ENCODE measurements at places on chromosomes 3 and 15.
A peak's percentile ranks its signal among the peaks of the same experiment; 100 is the strongest.

DNA sequence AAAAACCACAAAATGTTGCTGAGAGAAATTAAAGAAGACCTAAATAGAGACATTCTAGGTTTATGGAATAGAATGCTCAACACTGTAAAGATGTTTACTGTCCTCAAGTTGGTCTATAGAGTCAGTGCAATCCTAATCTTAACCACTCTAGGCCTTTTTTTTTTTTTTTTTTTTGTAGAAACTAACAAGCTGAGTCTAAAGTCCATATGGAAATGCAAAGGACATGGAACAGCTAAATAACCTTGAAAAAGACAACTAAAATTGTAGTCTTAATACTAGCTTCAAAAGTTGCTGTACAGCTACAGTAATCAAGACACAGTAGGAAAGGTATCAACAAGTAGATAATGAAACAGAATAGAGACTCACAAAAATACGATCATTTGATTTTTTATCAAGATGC lies 32.9 kb downstream of the CDV3 start:
- no peak for DNase-seq

GRCh38 chr15:41801850-41802455 lies 25.9 kb upstream of the JMJD7 start:
- no peak for DNase-seq

- DNase-seq: no peak
These were observed 6.3 kb upstream of the FAM3D start for GRCh38 chr3:58672880-58673279.

- DNase-seq: no peak
These were observed 29.0 kb downstream of the NDUFB4 start for GRCh38 chr3:120625159-120625586.

DNA sequence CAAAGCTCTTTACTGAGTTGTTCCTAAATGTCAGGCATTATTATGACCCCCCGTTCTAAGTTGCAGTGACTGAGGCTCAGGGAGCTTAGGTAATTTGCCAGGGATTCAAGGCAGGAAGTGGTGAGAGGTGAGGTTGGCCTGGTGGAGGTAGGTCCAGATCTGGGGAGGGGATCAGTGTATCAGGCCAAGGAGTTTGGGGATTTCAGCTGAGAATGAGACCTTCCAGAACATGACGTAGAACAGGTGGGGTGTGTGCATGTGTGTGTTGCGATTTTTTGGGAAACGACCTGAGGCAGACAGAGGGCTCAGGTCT lies 41.1 kb upstream of the MRPS22 start:
- no peak for DNase-seq

GRCh38 chr3:263393-263792 lies 66.8 kb downstream of the CHL1 start:
- DNase-seq: no peak

DNA sequence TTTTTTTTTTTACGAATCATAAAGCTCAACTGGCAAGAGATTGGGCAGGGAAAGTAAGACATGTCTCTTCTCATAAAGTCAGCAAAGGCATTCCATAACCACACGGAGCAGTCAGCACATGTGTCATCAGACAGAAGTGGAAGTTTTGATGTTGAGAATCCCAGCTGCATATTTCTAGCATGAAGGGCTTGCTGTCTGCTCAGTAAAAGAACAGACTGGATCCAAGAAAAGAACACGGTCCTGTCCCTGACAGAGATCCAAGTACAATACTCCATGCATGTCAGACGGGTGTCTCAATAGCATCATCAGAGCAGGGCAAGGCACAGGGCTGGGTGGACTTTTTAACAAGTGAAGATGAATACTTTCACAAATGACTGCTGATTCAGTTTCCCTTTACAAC lies 38.2 kb downstream of the ABI3BP start:
- no peak for DNase-seq

DNA sequence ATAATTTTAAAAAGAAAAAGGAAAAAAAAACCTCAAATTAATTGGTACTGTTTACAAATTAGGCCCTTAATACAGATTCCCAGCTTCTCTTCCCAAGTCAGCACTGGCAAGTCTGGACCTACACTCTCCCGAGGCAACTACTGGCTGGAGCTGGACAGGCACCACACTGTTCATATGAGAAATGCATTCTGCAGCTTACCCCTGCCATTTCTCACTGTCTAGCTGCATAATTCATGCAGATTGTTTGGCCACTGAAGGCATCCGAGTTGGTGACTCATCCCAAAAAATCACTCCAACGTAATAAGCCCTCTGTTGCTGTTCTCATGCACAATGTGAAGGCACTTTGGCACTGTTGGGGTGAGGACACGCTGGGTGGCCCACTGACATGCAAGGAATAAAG lies 45.3 kb downstream of the ROPN1B start:
- no peak for DNase-seq

DNA sequence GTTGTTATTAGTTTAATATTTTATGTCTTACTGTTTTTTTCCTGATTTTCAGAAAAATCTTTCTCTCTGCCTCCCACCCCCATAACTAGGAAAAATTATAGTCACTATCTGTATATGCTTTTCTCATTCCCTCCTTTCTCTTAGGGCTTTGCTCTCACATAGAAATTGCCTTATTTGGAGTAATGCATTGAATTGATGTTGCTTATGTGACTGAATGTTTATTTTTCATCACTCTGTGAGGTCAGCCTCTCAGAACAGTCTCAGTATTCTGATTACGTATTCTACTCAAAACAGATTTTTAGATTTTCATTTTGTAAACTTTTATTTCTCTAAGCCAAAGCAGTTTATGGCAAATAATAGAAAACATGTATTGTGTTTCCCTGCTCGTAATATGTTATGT lies 121.0 kb downstream of the SLMAP start:
- DNase-seq: no peak

GRCh38 chr3:195102609-195103467 lies 168.1 kb downstream of the XXYLT1 start:
- DNase-seq: no peak

DNA sequence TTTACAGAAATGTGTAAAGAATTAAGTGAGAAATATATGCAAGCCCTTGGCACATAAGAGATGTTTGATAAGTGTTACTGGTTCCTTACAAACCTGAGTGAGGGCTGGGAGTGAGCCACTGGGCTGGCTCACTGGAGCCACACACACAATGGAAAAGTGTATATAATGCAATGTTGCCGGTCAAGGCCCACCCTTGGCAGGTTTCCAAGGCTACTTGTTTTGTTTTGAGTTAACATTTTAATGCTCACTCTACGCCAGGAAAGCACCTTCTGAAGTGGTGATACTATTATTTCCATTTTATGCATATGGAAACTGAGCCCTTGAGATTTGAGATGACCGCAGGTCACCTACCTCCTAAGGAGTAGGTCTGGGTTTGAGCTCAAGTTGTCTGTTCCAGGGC lies 71.8 kb upstream of the FHIT start:
- DNase-seq: no peak

GRCh38 chr15:63712828-63713520 lies 115.8 kb downstream of the FBXL22 start:
- no peak for DNase-seq

- DNase-seq: no peak
These were observed 25.4 kb upstream of the SRP14 start for GRCh38 chr15:40064231-40064894.

DNA sequence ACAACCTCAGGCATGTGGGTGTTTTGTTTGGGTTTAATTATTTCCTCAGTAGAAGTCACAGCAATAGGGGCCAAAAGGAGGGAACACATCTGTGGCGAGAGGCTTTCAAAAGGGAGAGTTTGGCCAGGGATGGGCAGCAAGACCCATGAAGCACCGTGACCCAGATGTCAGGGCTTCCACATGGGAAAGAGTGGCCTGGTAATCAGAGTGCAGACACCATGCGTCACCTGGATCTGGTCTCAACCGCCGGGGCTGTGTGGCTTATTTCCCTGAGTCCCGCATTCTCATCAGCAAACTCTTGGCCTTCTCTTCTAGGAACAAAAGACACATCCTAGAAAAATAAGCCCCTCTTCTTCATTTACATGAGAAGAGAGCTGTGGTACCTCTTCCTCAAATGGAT lies 12.4 kb upstream of the MUSTN1 start:
- no peak for DNase-seq

DNA sequence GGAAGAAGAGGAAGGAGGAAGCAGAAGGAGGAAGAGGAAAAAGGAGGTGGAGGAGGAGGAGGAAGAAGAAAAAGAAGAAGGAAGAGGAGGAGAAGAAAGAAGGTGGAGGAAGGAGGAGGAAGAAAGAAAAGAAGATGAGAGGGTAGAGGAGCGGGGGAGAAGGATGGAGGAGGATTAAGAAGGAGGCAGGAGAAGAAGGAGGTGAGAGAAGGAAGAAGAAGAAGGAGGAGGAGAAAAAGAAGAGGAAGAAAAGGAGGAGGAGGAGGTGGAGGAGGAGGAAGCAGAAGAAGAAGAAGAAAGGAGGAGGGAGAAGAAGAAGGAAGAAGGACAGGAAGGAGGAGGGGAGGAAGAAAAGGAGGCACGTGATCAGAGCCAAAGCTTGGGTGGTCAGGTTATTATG lies 37.3 kb upstream of the PRTG start:
- DNase-seq: no peak

- no peak for DNase-seq
These were observed 38.7 kb upstream of the FBN1 start for GRCh38 chr15:48683991-48684765.

- peak; percentile 8 for DNase-seq
These were observed 1.1 kb upstream of the FGF7 start for GRCh38 chr15:49421991-49422390.

DNA sequence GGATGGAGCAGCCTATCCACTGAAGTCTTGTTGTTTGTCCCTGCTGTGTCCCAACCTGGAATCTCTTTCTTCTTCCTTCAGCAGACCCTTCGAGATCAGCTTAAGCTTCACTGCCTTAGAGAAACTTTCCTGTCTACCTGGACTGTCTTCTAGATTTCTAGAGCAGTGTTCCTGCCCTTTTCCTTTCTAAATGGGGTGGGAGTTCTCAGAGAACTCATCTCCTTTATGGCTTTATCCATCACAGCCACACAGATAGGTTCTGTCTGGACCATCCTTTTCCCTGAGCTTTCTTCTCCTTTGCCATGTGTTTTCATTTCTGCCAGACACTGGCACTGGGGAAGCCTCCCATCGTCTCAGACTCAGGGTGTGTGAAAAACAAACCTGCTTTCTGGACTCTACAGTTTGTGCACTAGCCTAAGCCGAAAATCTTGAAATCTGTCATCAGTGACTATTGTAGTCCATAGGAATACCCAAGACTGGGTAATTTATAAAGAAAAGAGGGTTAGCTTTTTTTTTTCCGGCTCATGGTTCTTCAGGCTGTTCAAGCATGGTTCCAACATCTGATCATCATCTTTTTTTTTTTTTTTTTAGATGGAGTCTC lies 177.5 kb downstream of the PGPEP1L start:
- no peak for DNase-seq

GRCh38 chr15:80106051-80106450 lies 46.6 kb downstream of the ZFAND6 start:
- no peak for DNase-seq

DNA sequence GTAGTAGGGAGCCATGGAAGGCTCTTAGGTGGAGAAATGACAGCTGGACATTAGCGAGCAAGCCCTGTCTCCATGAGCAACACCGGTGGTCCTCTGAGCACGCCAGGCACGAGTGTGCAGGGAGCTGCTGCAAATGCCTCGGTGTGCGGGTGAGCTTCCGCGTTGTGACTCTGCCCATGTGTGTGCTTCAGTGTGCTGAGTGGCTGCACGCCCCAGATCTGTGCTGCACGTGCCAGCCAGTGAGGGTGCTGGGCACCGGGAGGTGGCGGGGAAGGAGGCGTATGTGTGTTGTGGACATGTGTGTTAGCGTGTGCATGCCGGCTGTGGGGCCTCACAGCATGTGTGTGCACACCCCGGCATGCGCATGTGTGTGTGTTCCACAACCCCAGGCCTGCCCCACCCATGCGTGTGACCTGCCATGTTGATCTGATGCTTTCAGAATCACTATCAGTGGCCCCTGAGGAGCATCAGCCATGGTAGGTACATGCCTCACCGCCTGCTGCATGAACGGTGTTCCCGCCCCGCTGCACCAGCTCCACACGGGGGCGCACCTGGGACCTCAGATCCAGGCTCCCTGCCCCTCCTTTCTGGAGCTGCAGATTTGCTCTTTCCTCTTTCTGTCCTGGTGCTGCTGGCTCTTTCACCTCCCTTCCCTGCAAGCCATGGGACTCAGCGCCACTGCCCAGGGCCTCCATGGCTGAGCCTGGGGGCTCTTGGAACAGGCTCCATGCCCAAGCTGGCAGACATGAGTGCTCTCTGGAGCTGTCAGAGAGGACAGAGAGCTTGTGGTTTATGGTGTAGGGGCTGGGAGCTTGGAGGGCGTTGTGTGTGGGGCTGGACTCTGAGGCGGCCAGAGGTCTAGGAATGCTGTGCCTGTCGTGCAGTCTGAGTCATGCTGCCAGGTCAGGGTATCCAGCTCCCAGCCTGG lies 169.4 kb downstream of the TBC1D2B start:
- DNase-seq: no peak

GRCh38 chr3:176262071-176262470 lies 935.2 kb downstream of the TBL1XR1 start:
- DNase-seq: no peak

GRCh38 chr15:64856429-64857145 lies 14.9 kb downstream of the PLEKHO2 start:
- DNase-seq: no peak

GRCh38 chr15:39624806-39625205 lies 43.9 kb downstream of the THBS1 start:
- no peak for DNase-seq

DNA sequence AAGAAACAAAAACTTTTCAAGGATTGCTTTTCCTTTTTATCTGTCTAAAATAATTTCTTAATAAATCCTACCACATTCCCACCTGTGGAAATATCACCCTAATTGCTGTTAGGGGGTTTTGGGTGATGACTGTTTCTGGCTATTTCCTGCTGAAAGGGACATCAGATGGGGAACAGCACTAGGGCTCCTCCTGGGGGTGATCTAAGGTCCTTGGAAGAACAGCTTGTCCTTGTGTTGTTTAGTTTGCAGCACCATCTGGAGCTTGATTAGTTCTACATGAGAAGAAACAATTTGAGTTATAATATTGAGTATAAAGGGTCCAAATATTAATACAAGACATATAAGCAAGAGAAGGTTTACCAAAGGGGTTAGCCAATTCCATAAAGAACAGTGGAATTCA lies 18.7 kb downstream of the OR5H15 start:
- DNase-seq: no peak

GRCh38 chr3:123054109-123054778 lies 12.6 kb upstream of the PDIA5 start:
- no peak for DNase-seq

- no peak for DNase-seq
These were observed 103.3 kb downstream of the ATG7 start for GRCh38 chr3:11375333-11376088.

GRCh38 chr3:139430493-139430892 lies 41.0 kb upstream of the COPB2 start:
- no peak for DNase-seq

DNA sequence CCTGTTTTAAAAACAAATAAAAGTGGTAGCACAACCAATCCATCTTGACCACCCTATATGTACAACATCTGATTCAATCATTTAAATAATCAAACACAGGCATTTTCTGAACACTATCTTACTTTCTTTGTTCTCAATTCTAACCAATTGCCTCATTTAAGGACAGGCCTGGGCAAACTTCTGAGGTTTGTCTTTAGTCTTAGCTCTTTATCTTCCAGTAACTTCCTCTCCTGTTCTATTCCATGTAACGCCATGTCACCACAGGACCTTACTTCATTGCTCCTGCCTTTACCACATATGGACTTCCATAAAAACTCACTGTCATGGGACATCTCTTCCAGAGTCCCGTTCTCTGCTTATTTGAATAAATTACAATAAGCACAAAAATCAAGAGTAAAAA lies 14.9 kb downstream of the HDGFL3 start:
- DNase-seq: no peak
